ENCODE measurements at places on chromosomes 16 and 17.
A peak's percentile ranks its signal among the peaks of the same experiment; 100 is the strongest.

GRCh38 chr16:5621826-5622225 is 524.2 kb upstream of the EEF2KMT start:
- no peak for DNase-seq

DNA sequence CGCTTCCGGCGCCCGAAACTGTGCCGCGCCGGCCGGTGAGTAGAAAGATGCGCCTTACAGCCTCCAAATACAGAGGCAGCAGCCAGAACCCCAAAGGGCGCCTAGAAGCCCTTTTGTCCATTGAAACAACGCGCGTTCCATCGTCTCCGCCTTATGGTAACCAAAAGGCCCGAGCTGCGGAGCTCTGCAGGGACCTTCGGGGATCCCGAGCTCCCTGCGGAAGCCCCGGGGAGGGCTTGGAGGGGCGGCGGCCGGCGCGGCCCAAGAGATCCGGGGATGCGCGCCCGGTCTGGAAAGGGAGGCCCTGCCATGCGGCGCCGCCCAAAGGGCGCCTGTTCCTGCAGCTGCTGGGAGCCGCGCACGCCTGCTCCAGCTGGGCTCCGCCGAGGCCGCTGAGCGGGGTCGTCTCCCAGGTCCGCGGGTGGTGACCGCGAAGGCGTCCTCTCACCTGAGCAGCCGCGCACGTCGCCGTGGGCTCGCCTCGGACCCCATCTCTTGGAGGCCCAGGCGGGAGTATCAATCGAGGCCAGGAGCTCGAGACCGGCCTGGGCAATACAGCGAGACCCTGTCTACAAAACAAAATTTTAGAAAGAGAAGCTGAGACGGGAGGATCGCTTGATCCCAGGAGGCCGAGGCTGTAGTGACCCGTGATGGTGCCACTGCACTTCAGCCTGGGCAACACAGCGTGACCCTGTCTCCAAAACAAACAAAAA is 742 bp upstream of the FBXO31 start:
- DNase-seq, result peak; percentile 82

- no peak for DNase-seq
These were observed 281.1 kb downstream of the MAP2K6 start for GRCh38 chr17:69695646-69696045.

DNA sequence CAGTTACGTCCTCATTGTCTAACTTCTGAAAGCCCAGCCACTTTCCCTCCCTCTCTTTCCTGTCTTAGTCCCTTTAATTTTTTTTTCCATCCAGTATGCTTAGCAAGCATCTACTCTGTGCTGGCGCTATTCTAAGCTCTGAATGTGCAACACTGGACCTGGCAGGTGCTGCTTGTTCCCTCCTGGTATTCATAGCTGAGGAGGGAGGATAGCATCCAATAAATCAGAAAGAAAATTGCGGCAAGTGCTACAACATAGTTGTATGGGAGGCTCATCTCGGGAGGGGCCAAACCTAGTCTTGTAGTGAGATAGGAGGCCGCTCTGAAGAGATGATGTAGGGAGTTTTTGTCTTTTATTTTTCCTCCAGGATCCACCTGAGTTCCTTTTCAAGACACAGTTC is 457.3 kb upstream of the HSBP1 start:
- DNase-seq, result no peak

- DNase-seq, result peak; percentile 66
These were observed 1.6 kb downstream of the MRM1 start for GRCh38 chr17:36602924-36603384.

GRCh38 chr16:76801357-76801756 is 389.6 kb upstream of the MON1B start:
- DNase-seq, result no peak
